CD4-positive, alpha-beta T cell treated with Interleukin-2 at 100 ng/mL for 4 hours (primary cell): ENCODE measurements at places on chromosomes 7 and 10.

DNA sequence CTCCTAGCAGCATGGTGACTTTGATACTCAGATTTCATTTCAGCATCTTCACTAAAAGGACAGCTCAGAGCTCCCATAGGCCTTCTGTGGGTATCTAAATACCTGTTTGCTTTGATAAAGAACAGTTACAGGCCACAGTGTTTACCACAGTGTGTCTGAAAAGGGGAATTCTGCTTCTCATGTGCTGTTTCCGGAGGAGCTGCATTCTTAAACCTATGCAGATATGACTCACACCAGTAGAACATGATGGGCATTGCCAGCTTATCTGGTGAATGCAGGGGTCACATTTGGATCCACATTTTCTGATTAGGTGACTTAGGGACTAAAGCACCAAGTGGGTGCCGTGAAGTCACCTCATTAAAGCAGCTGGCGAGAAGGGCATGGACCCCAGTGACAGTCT lies 52.6 kb downstream of the TRRAP start:
- DNase-seq = peak; percentile 78

DNA sequence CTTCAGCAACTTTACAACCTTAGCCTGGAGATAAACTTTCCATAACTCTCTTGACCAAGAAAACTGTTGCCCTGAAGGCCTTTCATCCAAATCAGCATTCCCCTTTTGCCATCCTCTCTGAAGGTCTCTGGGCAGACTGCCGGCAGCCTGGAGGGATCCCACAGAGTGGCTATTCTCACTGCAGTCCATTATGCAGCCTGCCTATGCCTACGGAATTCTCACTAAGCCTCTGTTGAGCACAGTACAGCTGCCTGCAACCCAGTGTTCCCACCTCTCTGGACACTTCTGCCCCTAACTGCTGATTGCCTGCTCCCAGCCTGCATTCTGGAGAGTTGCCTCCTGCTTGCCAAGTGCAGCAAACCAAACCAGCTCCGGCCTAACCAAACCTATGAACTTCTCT lies 548.9 kb upstream of the STEAP1 start:
- no peak for DNase-seq

DNA sequence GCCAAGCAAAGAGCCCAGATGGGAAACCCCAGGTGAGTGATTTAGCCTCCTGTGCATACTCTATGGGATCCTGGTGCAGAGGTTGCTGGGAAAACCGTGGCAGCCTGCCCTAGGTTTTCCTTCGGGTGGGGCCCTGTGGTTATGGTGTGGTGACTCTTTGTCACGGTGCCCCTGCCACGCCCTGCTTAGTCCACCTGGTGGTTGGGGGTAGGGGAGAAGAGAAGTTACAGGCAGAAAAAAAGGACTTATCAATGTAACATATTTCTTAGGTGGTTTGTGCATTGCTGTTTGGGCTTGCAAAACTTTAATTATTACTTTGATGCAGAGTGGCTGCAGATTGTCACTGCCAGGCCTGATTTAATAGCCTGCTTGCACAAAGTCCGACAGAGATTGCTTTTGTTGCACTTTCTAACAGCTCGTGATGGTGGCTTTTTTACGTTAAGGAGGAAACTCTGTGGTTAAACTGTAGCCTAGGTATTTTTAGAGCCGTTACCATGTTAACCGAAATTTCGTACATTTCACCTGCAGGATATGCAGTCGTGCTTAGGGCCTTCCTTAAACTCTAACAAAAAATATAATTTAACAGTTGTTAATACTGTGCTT lies 197.4 kb downstream of the RNLS start:
- peak; percentile 72 for DNase-seq

GRCh38 chr7:157840914-157841772 lies 504.3 kb downstream of the DNAJB6 start:
- no peak for DNase-seq

- no peak for DNase-seq
These were observed 2.6 kb upstream of the MGAM2 start for GRCh38 chr7:142108728-142109505.

DNA sequence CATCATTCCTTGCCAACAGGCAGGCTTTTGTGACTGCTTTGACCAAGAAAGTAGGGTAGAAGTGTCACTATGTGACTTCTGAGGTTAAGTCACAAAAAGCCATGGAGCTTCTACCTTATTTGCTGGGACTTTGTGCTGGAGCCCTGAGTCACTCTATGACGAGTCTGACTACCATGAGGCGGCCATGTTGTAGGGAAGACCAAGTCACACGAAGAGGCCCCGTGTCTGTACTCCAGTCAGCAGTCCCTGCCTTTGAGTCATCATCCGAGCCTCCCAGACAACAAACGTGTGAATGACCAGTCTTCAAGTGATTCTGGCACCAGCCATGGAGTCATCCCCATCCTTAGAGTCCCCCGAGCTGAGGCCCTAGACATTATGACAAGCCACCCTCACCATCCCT lies 3.5 kb upstream of the MYL10 start:
- no peak for DNase-seq

DNA sequence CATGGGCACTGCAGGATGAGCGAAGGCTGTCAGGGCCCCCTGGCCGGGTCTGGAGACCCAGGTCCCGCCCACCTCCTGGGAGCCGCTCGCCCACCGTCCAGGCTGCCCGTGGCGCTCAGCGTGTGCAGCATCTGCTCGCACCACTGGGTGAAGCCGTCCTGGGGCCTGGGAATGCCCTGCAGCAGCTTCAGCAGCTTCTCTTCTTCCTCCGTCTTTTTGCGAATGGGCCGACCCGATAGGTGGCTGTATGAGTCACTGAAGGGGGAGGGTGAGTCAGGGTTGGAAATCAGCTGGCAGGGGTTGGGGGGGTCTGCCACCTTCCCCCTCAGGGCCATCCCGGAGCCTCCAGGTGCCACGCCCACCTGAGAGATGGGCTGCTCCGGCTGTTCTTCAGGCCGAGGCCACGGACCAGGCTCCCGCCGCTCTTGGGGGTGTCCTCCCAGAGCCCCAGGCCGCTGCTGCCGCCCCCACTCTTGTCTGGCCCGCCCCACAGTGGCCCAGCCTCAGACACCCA lies 8.7 kb downstream of the GNB2 start:
- no peak for DNase-seq

- no peak for DNase-seq
These were observed 174.8 kb downstream of the FOXP2 start for GRCh38 chr7:114589436-114589835.

- peak; percentile 19 for DNase-seq
These were observed 30.6 kb upstream of the PFKFB3 start for GRCh38 chr10:6171881-6172695.

GRCh38 chr7:70338015-70338414 lies 739.7 kb downstream of the AUTS2 start:
- no peak for DNase-seq

GRCh38 chr7:31123321-31123720 lies 71.2 kb downstream of the ADCYAP1R1 start:
- DNase-seq = no peak

DNA sequence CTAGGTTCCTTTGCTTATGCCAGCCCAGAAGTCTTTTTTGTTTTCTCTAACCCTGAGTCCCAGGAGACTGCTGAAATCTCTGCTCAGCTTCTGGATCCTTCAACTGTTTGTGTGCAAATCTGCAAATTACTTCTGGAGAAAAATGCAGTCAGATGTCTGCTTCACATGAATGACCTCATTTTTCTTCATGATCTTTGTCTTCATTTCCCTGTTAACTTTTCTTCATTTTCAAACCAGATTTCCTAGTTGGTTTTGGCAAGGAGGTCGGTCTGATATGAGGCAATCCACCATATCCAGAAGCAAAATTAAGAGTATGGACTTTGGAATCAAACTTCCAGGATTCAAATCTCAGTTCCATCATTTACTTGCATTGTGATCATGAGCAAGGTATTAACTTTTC lies 66.8 kb downstream of the ZNF503 start:
- DNase-seq = no peak

DNA sequence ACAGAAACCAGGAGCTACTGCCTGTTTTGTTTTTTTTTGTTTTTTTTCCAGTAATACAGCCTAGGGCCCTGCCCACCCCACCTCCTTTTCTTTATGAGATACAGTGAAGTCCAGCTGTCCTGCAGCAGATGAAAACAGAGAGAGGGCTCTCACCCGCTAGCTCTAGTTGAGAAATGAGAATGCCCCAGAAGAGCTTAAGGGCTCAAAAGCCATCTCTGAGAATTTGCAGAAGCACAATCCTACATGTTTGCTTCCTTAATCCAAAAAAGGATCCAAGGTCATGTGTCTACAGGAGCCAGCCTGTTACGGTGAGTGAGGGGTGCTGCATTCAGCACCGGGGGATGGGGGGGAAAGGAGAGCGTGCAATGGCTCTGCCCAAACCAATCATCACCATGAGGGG lies 122.7 kb downstream of the KCNMA1 start:
- no peak for DNase-seq

DNA sequence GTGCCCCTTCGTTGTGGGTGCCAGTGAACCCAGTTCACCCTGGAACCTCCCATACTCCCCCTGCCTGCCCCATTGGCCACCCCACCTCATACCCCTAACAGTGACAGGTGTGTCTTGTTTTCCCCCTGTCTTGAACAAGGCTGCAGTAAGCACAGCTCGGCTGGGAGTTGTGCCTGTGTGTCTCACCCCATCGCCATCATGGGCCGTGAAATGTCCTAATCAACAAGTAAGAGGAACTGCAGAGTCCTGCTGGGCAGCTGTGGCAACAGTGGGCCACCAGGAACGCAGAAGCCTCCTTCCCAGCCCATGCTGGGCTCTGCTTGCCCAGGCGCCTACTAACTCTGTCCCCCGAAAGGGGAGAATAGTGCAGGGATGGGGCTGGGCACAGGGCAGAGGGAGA lies 91.6 kb downstream of the C10orf105 start:
- DNase-seq = no peak

GRCh38 chr10:108808228-108808627 lies 1115.1 kb downstream of the XPNPEP1 start:
- no peak for DNase-seq

DNA sequence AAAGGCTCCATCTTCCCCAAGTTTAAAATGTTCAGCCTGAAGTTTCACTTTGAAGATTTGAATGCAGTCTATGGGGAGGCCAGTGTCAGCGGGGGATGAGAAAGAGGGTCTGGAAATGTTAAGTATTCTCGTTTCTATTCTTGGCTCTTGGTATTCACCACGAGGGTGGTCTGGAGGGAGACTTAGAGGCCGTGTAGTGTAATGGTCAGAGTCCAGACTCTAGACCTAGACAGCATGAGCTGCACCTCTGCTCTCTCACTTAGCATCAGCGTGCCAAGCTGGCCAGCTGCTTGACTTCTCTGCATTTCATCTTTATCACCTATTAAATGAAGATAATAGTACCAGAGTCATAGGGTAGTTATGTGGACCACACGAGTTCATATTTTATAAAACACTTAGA lies 57.9 kb downstream of the MKX start:
- DNase-seq = no peak

DNA sequence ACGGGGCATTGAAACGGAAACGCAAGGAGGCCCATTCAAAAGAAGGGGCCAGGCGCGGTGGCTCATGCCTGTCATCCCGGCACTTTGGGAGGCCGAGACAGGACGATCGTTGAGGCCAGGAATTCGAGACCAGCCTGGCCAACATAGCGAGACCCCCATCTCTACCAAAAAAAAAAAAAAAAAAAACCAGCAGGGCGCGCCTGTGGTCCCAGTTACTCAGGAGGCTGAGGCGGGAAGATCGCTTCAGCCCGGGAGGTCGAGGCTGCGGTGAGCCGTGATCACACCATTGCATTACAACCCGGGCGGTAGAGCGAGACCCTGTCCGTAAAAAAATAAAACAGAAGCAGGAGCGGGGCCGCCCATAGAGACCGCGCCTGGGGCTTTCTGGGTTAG lies 396 bp downstream of the PSMG3 start:
- no peak for DNase-seq

DNA sequence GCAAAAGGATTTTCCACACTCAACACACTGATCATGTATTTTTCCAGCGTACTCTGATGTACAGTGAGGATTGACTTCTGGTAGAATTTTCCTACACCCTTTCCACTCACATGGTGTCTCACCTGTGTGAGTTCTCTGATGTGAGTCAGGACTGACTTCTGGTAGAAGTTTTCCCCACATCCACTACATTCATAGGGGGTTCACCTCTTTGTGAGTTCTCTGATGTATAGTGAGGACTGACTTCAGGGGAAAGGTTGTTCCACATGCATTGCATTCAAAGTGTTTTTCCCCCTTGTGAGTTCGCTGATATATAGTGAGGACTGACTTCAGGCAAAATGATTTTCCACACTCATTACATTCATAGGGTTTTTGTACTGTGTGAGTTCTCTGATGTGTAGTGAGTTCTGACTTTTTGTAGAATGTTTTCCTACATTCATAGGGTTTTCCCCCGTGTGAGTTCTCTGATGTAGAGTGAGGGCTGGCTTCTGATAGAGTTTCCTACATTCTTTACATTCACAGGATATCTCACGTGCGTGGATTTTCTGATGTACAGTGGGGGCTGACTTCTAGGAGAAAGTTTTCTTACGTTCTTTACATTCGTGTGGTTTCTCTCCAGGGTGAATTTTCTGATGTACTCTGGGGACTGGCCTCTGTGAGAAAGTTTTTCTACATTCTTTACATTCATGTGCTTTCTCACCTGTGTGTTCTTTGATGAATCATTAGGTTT lies 146.5 kb downstream of the GLRX3 start:
- DNase-seq = no peak

DNA sequence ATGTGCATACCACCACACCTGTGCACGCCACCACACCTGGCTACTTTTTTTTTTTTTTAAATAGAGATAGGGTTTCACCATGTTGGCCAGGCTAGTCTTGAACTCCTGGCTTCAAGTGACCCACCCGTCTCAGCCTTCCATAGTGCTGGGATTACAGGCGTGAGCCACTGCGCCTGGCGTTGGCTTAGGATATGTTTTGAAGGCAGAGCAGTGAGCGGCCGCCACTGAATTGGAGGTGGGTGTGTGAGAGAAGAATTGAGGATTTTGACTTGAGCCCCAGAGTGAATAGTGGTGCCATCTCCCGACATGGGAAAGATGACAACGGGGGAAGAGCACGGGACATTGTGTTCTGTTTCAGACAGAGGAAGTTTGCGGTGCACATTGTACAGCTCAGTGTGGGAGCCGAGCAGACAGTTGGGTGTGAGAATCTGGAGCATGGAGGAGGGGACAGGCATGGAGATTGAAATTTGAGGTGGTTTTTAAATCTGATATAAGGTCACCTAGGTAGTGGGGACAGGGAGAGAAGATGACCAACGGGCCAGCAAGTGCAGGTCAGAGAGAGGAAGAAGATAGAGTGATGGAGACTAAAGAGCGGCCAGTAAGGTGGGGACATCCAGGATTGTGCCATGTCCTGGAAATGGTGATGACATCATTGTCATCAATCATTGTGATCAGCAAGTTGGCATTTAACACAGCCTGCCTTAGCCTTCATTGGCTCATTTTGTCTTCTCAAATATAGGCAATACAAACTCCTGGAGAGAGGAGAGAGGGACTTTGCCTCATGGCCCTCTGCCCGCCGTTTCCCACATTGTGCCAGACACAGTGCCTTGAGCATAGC lies 35.8 kb downstream of the VWA2 start:
- DNase-seq = no peak
